NCI-H2171 (cell line): ENCODE measurements at places on chromosomes 12 and 14.

DNA sequence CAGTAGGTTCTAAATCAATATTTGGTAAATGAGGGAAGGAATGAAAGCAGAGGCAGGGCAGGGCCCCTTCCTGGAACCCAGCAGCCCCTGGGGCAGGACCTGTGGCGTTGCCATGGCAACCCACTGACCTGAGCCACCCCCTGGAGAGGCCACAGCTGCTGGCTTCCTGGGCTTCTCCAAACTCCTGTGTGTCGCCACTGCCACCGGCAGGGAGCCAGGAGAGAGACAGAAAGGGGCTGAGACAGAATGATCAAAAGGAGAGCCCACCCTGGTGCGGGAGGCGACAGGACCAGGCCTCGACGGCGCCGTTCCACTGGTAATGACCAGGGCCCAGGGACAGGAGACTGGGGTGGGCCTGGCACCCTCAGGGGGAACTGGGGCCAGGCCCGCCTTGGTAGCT, 18.2 kb downstream of the RFX4 start:
- no peak for DNase-seq

- DNase-seq, result no peak
Observed at GRCh38 chr14:54106661-54107377, 150.2 kb upstream of the BMP4 start.

- DNase-seq, result no peak
Observed at GRCh38 chr12:60162988-60163720, 567.3 kb downstream of the SLC16A7 start.

DNA sequence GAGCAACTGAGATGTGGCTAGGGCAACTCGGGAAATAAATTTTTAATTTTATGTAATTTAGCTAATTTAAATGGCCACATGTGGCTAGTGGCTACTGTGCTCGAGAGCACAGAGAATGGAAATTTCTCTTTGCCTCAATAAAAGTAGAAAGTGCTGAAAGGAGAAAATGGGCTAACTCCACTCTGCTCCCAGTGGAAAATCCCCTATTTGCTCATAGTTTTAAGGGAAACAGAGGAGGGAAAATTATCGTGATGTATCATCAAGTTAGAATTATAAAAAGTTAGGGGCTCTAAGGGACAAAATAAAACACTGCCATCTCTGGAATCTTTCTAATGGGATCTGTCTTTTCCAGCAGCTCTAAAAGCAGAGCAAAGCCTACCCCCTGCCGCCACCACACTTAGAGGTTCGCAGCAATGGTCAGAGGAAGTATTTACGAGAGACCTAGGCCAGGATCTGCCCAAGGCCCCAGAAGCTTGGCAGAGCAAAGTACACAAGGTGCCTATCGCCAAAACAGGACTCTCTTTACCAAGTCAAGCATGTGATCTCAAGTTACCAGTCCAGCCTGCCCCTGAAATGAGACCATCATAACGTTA, 220.7 kb downstream of the PPM1H start:
- DNase-seq, result no peak

DNA sequence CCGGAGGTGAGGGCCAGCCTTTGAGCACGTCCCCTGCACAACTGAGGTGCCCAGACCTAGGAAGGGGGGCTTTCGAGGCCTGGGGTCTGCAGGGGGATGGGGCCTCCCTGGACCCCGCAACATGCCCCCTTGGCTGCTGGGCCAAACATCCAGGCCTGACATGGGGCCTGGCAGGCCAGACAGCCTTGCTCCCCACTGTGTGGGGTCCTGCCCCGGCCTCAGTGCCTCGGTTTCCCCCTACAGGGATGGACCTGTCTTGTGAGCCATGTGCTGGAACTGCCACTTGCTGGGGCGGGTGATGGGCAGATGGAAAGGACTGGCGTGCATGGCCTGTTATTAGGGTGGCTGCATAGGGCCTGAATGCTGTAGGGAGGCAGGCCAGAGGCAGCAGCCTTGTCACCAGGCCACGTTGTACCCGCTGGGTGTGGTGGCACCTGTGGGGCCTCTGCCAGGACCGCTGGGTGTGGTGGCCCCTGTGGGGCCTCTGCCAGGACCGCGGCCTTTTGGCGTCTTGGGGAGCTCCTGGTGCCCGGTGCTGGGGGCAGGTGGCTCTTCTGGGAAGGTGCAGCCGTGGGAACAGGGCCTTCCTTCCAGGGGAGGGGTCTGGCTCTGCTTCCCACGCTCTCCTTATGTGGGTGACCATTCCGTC, 20.4 kb downstream of the ASPG start:
- no peak for DNase-seq

- no peak for DNase-seq
Observed at GRCh38 chr14:23950411-23951135, 3.0 kb upstream of the DHRS4 start.

GRCh38 chr12:2231956-2232355, 179.2 kb downstream of the CACNA1C start:
- DNase-seq, result no peak

GRCh38 chr12:105538880-105539279, 208.4 kb downstream of the C12orf75 start:
- DNase-seq, result peak; percentile 2

DNA sequence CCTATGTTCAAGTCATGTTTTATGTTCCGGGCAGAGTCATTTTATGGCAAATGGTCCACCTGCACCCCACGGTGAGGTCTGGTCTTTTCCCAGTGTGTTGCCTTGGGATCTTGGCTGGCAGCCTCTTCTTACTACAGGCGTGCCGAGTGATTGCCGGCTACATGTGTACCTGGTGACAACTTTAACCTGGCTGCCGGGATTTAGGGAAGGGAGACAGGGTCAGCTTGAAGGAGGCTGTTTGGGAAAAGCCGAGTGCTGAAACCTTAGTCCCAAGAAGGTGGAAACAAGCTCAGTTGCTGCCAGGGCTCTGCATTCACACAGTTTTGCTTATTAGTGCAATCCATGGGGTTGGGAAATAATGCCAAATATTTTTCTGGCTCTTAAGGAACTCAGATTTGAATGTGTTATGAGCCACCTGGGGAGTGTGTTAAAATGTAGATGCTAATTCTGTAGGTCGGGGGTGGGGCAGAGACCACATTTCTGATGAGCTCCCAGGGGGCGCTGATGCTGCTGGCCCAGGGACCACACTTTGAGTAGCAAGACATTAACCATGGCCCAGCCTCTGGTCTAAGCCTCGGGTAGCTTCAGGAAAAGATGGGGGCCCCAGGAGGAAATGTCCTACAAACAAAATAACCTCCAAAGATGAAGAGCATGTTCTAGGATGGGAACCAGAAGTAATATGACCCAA, 179.6 kb downstream of the TBX5 start:
- DNase-seq, result no peak

DNA sequence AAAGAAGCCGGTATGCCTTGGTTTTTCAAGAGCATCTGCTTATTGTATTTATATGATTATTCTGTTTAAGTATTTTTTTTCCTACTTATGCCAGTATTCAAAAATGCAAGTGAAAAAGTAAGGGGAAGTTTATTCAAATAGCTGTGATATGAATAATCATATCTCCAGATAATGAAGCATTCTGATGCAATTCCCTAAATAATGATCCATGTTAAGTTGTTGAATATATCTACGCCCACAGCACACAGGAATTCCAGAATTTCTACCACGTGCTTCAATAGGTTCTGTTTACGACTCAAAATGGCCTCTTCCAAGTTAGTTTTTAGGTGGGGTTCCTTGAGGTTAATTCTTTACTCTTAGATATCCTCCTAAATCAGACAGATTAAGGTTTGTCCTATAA, 208.3 kb downstream of the NAV3 start:
- no peak for DNase-seq

DNA sequence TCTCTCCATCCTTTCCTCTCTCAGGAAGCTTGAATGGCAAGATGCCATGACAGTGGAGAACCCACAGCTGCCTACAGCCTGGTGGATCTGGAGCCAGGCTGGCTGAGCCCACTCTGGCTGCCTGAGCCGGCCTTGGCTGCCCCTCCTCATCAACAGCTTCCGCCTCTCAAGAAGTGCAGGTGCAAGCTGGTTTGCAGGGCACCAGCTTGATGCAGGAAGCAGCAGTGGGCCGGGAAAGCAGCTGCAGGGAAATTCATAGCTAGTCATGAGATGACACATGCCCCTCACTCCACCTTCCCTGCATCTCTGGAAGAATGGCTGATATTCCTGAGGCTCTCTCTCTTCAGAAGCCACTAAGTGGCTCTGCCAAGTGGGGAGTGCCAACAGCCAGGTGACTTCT, 289.1 kb downstream of the RPS29 start:
- DNase-seq, result no peak

DNA sequence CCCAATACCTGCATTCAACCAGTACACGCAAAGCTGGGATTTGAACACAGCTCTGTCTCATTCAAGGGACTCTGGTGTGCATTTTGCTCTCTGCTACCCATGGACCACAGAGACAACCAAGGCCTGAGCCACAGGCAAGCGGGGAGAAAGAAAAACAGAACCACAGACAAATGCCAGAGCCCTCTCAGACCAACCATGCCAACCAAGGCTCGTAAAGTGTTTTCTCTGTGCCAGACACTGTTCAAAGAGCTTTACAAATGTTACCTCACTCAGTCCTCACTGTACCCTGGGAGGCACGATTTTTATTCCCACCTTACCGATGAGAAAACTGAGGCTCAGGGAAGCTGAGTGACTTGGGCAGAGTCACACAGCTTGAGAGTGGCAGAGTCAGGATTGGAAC, 32.4 kb upstream of the EML1 start:
- DNase-seq, result no peak

GRCh38 chr12:92356425-92356824, 210.8 kb upstream of the BTG1 start:
- DNase-seq, result no peak

DNA sequence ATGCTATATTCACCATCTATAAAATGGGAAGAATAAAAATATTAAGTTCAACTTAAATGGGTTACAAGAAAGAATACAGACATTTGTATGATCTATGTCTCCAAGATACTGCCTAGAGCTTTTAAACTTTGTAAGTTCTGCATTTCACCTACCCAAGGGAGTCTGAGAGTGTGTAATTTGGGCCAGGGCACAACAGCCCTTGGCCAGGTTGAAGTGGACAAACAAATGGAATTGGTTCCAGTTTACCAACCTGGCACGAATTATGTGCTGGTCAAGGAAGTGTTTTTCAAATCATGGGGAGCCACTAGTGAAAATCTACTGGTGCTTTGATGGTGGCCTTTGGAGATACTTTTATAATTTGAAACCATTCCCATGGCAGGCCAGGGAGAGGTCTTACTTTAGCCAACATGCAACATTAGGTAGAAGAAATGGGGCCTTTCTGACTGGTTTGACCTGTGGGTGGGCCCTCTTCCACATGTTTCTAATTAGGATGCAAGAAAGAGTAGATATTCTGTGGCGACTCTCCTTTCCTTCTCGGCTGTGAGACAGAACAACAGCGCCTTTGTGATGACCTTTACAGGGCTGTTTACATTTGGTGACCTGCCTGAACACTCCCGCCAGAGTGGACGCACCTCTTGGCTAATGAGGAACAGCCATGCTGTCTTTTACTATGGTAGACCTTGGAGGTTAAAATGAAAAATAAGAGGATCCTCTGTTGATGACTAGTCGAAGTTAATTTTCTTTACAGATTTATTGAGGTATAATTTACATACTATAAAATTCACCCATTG, 476.6 kb downstream of the ZFP36L1 start:
- DNase-seq, result no peak

DNA sequence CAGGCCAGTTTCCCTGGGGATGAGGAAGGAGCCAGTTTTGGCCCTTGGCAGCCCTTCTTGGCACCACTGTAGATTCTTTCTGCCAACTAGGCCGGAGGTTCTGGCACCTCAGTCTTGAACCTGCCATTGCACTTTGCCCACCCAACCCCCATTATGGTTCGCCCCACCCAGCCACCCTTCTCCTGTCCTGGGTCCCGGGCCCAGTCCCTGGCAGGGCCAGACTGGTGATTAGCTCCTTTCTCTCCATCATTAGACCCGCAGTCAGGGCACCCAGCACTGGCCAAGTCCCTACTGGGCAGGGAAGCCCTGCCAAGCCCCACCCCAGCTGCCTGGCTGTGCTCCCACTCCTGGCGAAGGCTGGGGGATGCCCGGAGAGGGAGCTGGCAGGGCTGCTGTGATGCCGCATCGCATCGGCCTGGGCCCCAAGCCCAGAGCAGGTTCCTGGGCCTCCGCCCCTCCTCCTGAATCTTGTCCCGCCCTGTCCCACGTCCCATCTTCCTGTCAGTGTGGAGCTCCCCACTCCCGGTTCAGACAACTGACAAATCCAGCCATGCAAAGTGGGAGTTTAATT, 9.8 kb downstream of the FAM222A start:
- DNase-seq, result peak; percentile 92

- DNase-seq, result no peak
Observed at GRCh38 chr14:61102549-61103466, 121.8 kb downstream of the SLC38A6 start.

GRCh38 chr12:66596199-66596598, 82.7 kb downstream of the GRIP1 start:
- no peak for DNase-seq

DNA sequence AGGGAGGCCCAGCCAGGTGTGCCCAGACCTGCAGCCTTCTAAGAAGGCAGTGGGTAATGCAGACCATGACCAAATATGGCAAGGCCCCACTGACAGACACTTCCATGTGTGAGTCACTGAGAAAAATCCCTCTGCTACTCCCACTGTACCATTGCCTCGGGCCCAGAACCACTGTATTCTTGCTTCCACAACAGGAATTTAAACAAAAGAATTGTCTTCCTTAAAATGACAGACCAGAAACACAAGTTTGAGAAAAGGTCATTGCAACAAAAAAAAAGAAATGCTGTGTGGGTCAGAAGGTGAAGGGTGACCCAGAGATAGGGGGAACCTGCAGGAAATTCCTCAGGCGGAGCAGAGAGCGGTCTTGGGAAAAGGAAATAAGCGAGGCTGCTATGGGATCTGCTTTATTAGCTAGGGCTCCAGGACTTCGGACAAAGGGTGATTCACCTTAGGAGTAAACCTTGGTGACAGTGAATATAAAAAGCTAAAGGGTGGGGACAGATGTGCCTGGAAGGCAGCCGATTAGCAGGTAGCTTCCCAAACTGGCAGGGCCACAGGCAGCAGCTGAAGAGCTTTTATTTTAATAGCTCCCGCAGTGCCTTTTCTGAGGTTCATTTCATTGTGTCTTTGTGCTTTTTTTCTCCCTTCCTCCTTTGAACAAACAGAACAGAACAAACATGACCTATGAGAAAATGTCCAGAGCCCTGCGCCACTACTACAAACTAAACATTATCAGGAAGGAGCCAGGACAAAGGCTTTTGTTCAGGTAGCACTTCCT, 185.3 kb upstream of the BCL2L14 start:
- no peak for DNase-seq

GRCh38 chr12:133129368-133130037, 571 bp downstream of the ZNF891 start:
- DNase-seq, result no peak

- DNase-seq, result no peak
Observed at GRCh38 chr14:72619111-72619571, 274.8 kb downstream of the DPF3 start.
